Panc1 (cell line): ENCODE measurements at places on chromosomes 3 and 15. TPM values are rescaled to one million over a fixed set of nuclear protein-coding genes. Genes with fewer than 3 reads are reported as not detected.
A peak's percentile ranks its signal among the peaks of the same experiment; 100 is the strongest.

The ITGA11 gene
- total RNA-seq, result 0.28 TPM

GRCh38 chr3:243356-243725, 46.8 kb downstream of the CHL1 start:
- no peak overlapping the region for H3K27ac ChIP-seq
- no peaks in the 10 kb centered on the region for H3K27me3 ChIP-seq
- DNase-seq, result no peak
- no peaks in the 10 kb centered on the region for H3K36me3 ChIP-seq
- H3K4me1 ChIP-seq, result no peaks in the 10 kb centered on the region
- no peak overlapping the region for H3K4me3 ChIP-seq

DNA sequence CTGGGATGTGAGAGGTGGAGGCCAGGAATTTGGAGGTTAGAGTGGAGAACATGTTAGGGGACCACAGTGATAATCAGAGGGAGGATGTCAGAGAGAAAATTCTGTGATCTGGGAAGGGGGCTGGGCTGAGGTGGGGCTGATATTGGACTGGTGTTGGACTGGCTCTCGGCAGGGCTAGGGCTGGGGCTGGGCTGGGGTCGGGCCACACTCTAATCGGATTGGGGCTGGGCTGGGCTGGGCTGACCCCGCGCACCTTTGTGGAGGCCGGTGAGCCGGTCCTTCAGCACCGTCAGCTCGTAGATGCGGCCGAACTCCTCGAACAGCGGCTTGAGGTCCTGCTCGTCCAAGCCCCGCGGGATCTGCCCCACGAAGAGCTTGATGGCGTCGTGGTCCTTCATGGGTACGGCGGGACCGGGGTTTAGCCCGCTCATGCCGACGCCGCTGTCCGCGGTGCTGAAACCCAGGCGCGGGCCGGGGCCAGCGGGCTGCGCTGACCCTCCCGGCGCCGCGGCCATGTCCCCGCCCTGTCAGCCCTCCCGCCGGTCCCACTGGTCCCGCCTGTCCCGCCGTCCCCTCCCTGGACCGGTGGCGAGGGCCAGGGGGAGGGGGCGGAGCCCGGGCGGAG, 485 bp downstream of the CELF6 start:
- peaks cover 5% of the 10 kb centered on the region; the same call in 1 of the 2 replicates for H3K4me1 ChIP-seq
- no peak overlapping the region for H3K27ac ChIP-seq
- peak overlapping the region; percentile 14; the same call in 1 of the 2 replicates for H3K4me3 ChIP-seq
- H3K27me3 ChIP-seq, result no peaks in the 10 kb centered on the region; the same call in 1 of the 2 replicates
- no peaks in the 10 kb centered on the region for H3K36me3 ChIP-seq

GRCh38 chr3:40187945-40188344, 121.6 kb upstream of the EIF1B start:
- H3K36me3 ChIP-seq, result no peaks in the 10 kb centered on the region
- H3K4me1 ChIP-seq, result no peaks in the 10 kb centered on the region
- no peaks in the 10 kb centered on the region for H3K27me3 ChIP-seq
- no peak overlapping the region for H3K4me3 ChIP-seq
- DNase-seq, result no peak
- H3K27ac ChIP-seq, result no peak overlapping the region

- no peak for DNase-seq
- peaks cover 6% of the 10 kb centered on the region; the same call in 1 of the 2 replicates for H3K36me3 ChIP-seq
- peaks cover 17% of the 10 kb centered on the region for H3K4me1 ChIP-seq
- no peak overlapping the region for H3K27ac ChIP-seq
- no peaks in the 10 kb centered on the region for H3K27me3 ChIP-seq
Measured at GRCh38 chr3:52458770-52459545, 3.6 kb downstream of the NISCH start.
